ENCODE measurements at places on chromosomes 6 and 20.

GRCh38 chr6:44211284-44211683 is 5.4 kb upstream of the MYMX start:
- no peak for DNase-seq

DNA sequence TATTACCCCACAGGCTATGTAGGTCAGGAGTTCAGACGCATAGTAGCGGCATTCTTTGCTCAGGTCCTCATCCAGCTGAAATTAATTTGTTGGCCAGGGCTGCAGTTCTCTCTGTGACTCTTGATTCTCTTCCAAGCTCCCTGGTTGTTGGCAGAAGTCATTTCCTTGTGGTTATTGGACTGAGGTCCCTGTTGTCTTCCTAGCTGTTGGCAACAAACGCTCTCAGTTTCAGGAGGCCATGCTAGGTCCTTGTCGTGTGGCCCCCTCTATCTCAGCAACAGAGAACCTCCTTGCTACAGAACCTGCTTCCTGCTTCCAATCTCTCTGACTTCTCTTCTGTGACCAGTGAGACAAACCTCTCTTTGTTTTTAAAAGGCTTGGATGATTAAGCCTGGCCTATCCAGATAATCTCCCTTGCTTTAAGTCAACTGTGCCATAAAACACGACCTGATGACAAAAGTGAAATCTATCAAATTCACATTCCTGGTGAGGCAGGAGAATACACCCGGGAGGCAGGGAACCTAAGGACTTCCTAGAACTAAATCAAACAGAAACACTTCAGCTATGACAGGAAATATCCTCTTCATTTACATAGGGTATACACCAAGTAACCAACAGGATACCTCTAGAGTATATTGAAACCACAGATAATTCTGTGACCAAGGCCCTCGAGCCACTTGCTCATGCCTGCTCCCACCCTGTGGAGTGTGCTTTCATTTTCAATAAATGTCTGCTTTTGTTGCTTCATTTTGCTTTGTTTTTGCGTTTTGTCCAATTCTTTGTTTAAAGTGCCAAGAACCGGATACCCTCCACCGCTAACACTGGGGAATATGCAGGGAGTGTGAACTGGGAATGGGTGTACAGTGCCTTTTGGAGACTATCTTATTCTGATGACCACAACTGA is 196.0 kb downstream of the BTBD3 start:
- DNase-seq = no peak

DNA sequence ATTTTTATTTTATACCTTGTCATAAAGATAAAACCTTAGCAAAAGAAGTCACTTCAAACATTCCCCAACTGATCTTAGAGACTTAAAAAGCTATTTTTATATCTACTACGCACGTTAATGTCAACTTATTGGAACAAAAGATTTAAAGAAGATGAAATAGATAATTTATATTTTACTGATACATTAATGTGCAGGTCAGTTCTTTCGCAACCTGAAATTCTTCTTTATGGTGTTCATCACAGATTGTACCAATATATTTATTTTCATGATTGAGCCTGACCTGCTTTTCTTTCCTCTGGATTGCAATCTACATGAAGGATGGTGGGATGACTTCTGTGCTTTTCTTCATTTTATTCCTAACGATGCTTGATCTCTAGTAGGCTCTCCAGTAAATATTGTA is 596.3 kb downstream of the PHF3 start:
- no peak for DNase-seq

DNA sequence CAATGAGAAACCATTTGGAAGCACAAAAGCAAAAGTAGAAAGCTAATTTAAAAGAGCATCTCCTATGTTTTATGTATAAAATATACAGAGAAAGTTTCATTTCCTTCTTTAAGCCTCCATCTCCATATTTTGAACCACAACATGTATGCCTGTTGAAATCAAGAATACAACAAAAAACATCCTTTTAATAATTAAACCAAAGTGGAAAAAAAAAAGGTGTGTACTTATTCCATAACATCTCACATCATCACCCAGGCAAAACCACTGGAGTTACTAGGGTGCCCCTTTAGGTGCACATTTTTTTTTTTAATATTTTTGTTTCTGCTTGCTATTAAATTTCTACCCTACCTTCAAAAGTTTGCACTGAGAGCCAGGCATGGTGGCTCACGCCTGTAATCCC is 43.0 kb downstream of the EDN1 start:
- DNase-seq = no peak

DNA sequence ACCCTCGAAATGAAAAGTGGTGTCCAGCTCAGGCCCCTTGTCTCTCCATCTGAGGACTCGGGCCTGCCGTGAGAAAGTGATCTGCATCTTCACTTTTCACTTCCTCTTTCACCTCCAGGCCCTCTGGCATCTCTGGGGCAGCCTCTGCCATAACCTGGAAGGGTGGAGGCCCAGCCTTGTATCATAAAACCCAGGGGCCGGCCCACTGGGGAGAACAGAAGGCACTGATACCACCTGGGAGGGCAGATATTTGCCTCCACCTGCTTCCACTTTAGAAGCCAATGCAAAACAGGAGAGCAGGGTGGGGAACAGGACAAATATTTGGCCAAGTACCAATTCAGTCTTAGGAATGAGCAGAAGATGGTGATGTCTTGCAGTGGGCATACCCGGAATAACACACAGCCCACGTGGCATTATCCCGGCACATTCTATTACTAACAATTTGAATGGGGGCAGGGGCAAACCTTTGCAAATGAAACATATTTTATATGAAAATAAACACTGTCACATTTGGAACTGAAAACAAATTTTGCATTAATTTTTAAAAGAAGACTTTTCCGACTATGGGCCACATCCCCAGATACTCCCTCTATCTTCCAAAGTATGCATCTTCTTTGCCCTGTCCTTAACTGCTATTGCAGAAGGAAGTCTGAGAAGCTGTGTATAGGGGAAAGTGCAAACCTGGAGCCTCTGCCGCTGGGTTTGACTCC is 69.2 kb upstream of the TBC1D7 start:
- no peak for DNase-seq

DNA sequence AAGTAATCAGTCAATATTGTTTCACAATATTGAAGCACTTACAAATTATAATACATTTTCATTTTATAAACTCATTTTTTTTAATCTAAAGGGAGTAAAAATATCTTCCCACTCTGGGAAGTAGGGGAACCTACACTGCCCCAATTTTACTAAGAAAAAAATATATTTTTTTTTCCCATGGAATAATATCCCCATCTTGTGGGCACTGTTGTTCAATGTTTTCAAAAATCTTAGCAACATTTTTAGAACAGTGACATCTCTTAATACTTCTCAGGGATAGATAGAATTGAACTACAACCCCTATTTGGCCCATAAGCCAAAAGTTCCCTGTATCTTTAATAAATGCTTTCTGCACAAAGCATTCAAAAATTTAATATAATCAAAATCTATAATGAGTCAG is 42.9 kb downstream of the ARHGAP18 start:
- DNase-seq = no peak

DNA sequence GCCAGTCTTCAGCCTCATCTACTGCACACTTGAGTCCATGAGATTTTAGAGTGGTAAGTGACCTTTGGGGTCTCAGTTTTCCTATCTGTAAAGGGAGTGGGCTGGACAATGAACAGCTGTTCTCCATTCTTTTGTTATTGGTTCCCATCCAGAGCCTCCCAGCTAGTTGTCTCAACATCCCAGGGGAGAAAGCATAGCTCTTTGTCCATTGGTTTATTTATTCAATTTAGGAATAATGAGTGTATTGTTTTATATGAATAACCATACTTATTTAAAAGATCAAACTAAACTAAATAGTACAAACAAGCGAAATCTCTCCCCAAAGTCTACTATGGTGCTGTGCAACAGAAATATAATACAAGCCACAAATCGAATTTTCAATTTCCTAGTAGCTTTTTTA is 13.7 kb downstream of the PIGT start:
- no peak for DNase-seq

- no peak for DNase-seq
Observed at GRCh38 chr20:25237610-25238318, 10.1 kb upstream of the PYGB start.

- no peak for DNase-seq
Observed at GRCh38 chr6:130143709-130144108, 79.0 kb downstream of the SAMD3 start.

DNA sequence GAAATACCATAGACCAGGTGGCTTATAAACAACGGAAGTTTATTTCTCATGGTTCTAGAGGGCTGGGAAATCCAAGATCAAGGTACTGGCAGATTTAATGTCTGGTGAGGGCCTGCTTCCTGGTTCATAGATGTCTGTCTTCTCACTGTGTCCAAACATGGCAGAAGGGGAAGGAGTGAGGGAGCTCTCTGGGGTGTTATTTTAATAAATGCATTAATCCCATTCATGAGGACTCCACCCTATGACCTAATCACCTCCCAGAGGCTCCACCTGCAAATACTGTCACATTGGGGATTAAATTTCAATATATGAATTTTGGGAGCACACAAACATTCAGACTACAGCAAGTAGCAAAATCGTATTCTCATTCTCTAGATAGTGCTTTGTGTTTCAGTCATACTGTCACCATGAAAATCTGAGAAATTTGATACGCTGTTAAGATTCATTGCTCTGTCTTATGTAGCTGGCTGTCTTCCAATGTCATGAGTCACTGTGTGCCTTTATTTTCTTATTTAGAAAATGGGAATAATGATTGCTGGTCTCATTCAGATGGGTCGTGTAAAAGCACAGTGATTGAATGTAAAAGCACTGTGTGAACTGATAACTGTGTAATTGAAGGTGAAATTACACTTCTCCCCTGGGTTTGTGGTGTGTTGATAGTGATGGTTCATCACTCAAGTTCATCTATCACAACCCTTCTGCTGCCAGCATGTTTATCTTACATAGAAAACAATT is 8.9 kb upstream of the ERVFRD-1 start:
- no peak for DNase-seq

DNA sequence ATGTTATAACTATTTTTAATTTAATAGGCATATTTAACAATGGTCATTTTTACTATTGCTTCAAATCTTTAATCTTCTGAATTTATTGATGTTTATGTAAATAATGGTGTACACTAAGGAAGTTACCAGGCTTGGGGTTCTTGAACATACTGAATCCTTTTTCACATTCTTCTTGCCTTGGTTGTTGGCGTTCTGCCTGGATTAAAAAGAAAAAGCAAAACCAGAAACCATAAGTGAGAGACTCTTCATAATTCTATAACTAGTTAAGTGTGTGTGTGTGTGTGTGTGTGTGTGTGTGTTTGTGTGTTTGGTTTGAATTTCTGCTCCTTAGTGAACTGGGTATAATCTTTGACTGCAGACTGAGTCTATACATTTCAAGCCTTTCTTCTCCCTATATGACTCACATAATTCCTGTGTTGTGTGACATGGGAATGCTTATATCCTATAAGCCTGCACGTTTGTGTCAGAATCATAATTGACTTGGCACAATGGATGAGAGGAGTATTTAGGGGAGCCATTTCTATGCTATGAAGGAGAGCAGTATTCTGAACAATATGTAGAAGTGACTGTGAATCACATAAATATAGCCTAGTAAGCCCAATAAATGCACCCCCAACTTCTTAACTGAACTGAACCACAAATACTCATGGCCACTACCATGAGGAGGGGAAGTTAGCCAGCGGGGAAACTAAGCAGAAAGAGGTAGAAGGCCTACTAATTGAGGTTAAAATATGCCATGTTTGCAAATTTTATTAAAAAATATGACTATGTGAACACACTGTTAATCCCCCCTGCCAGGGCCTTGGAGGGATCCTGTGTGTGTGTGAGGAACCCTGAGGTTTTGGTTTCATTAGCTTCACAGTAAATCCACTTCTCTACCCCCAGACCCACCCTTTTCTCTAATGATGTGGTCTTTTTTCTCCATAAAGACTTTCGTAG is 425.5 kb downstream of the BCKDHB start:
- no peak for DNase-seq

GRCh38 chr20:49580813-49581174 is 12.9 kb upstream of the PTGIS start:
- no peak for DNase-seq

DNA sequence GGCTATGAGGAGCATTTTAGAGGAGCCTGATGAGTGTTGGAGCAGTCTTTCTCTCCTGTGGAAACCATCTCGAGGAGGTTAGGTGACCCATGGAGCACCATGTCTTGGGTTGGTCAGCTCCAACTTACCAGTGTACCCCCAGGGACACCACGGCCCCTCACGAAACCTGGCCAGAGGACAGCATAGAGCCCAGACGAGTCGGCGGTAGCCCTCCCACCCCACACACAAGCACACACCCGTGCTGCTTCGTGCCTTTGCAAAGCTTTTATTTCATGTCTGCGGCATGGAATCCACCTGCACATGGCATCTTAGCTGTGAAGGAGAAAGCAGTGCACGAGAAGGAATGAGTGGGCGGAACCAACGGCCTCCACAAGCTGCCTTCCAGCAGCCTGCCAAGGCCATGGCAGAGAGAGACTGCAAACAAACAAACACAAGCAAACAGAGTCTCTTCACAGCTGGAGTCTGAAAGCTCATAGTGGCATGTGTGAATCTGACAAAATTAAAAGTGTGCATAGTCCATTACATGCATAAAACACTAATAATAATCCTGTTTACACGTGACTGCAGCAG is 53.6 kb downstream of the EZR start:
- DNase-seq = no peak

DNA sequence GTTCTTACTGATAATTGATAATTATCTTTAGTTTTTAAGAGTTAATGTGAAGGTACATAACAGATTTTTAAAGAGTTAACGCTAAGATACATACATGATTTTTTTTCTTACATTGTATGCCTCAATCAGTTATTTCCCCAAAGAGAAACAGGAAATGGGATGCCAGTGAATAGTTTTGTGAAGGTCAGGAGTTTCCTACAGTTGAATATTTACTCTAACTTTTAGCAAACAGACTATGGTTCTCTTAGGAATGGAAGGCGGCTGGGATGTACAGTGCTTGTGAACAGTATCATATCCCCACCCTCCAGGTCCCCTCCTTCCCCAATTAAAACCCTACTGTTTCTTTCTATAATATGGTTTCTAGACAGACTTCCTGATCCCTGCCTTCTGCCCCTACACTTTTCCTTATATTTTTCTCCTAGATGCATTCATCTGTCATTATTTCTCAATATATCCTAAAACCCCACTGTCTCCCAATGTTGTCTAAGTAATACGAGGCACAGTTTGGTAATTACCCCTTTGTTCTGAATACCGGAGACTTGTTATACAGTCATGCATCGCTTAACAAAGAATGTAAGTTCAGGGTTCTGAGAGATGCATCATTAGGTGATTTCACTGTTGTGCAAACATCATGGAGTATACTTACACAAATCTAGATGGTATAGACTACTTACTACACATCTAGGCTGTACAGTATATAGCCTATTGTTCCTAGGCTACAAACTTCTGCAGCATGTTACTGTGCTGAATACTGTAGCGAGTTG is 29.2 kb downstream of the SLC35A1 start:
- no peak for DNase-seq

Data from stimulated activated CD8-positive, alpha-beta memory T cell treated with anti-CD3 and anti-CD28 coated beads, Interleukin-4, amount 100 ng/mL, for 1 hour (primary cell).